ENCODE measurements at places on chromosomes 1 and 21. TPM values are rescaled to one million over a fixed set of nuclear protein-coding genes. Genes with fewer than 3 reads are reported as not detected.

- no peaks in the 10 kb centered on the region for H3K27me3 ChIP-seq
- H3K4me1 ChIP-seq = no peaks in the 10 kb centered on the region
- no peak overlapping the region for H3K27ac ChIP-seq
- no peak for DNase-seq
- no peak overlapping the region for H3K4me3 ChIP-seq
- H3K36me3 ChIP-seq = no peaks in the 10 kb centered on the region
Observed at GRCh38 chr1:203424861-203425662, 50.5 kb upstream of the PRELP start.

GRCh38 chr1:230334447-230334837, 91.7 kb downstream of the PGBD5 start:
- no peaks in the 10 kb centered on the region for H3K4me1 ChIP-seq
- H3K36me3 ChIP-seq = no peaks in the 10 kb centered on the region
- no peak overlapping the region for H3K4me3 ChIP-seq

The RIPPLY3 gene
- polyA plus RNA-seq = 0.22 TPM

DNA sequence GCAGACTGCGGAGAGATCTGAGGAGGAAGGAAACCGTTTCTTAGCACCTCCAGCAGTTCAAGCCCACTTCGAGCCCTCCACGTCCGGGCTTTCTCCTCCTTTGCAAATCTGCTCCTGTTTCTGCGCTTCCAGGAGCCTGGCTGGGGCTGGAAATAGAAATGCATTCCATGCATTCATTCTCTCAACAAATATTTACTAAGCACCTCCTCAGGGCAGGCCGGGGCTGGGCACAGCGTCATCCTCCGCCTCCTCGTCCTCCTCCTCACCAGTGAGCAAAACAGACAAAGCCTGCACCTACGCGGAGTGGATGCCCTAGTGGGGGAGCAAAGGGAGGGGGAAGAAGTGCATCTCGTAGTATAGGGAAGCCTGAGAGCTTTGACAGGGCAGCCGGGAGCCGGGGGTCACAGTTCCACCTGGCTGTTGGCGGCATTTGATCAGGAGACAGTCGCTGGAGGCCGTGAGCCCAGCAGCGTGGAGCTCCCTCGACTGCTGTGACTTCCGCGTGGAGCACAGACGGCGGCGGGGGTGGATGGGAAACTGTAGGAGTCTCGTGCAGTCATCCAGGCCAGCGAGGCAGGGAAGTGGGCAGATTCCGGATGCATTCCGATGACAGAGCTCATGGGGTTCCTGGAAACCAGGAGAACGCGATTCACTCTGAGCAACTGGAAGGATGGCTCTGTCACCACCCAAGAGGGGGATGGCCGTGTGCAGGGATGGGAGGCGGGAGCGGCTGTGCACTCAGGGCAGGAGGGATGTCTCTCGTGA, 93.5 kb downstream of the SIK1 start:
- no peaks in the 10 kb centered on the region for H3K36me3 ChIP-seq
- H3K27ac ChIP-seq = peak overlapping the region; percentile 5
- no peak overlapping the region for H3K4me3 ChIP-seq

GRCh38 chr1:199948587-199949280, 78.8 kb upstream of the NR5A2 start:
- no peak for DNase-seq
- H3K36me3 ChIP-seq = no peaks in the 10 kb centered on the region
- no peaks in the 10 kb centered on the region for H3K4me1 ChIP-seq
- no peak overlapping the region for H3K27ac ChIP-seq

- no peak overlapping the region for H3K4me3 ChIP-seq
- no peaks in the 10 kb centered on the region for H3K27me3 ChIP-seq
- DNase-seq = no peak
- no peaks in the 10 kb centered on the region for H3K4me1 ChIP-seq
- H3K27ac ChIP-seq = no peak overlapping the region
Observed at GRCh38 chr1:33022650-33023200, 14.0 kb downstream of the AK2 start.
